ENCODE measurements at places on chromosomes 6 and 20. TPM values are rescaled to one million over a fixed set of nuclear protein-coding genes. Genes with fewer than 3 reads are reported as not detected.

Gene SLC22A16
- total RNA-seq = not detected

DNA sequence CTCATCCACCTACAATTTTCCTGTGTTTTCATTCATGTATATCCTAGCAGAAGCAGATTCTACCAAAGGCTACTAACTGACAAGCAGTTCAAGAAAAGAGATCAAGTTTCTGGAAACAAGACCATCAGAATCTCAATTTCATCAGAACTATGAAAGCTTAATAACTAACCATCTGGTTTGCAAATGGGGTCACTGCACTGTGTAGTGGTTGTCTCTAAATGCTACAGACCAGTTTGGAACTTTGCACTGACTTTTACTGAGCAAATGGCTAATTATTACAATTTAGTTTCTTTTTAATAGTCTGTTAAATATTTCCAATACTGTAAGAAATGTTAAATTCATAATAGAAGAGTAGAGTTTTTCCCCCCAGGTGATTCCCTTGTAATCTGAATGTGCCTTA, 64.5 kb downstream of the REPS1 start:
- H3K27me3 ChIP-seq = no peaks in the 10 kb centered on the region
- no peak overlapping the region for H3K4me3 ChIP-seq
- no peaks in the 10 kb centered on the region for H3K4me1 ChIP-seq
- H3K27ac ChIP-seq = no peak overlapping the region
- no peak for DNase-seq

DNA sequence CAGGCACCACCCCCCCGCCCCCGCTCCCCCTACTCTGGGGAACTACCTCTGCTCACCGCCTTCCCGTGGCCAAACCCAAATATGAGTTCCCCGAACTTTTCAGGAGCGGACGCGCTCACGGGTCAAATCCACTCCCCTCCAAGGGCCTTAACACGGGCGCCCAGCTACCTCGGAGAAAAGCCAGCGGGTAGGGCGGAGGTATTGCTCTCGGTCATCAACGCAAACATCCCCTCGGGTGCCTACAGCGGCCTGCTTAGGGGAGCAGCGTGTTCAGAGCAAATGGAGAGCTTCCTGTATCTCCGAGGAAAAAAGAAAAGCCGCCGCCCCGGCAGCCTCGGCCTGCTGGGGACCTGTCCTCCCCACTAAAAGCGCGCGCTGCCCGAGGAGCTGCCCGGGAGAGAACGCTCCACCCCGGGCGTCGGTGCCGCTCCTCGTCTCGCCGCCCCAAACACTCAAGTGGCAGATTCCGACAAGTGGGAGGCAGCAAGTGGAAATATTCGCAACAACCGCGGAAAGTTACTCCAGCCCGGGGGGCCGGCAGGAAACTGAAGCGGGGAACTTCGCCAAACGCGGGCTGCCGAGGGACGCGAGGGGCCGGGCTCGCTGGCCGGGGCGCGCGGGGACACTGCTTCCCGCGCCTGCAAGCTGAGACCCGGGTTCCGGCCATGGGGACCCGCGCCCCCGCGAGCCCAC, 699 bp downstream of the PTPRT start:
- DNase-seq = no peak
- no peak overlapping the region for H3K27ac ChIP-seq
- H3K4me3 ChIP-seq = no peak overlapping the region
- H3K4me1 ChIP-seq = peaks cover 4% of the 10 kb centered on the region
- no peaks in the 10 kb centered on the region for H3K36me3 ChIP-seq

DNA sequence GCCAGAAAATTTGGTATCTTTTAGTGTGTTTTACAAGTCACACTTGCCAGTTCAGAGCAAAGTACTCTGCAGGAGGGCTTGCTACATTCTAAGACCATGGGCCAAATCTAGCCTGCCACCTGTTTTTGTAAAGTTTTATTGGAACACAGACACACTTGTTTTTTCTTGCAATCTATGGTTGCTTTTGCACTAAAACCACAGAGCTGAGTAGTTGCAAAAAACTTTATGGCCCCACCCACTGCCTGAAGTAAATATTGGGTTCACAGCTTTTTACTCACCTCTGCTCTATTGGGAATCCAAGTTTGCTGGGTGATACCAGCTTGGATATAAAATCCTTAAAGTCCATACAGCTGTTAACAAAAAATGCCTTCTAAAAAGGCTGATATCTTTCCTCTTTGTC, 109.0 kb downstream of the ZFP64 start:
- no peaks in the 10 kb centered on the region for H3K27me3 ChIP-seq
- H3K27ac ChIP-seq = no peak overlapping the region
- peaks cover 12% of the 10 kb centered on the region for H3K4me1 ChIP-seq
- no peak for DNase-seq
- H3K36me3 ChIP-seq = peaks cover 23% of the 10 kb centered on the region

GRCh38 chr6:154447954-154448353, 62.5 kb downstream of the CNKSR3 start:
- H3K4me1 ChIP-seq = no peaks in the 10 kb centered on the region
- no peaks in the 10 kb centered on the region for H3K36me3 ChIP-seq
- H3K27me3 ChIP-seq = no peaks in the 10 kb centered on the region
- H3K27ac ChIP-seq = no peak overlapping the region
- H3K4me3 ChIP-seq = no peak overlapping the region

Gene PHACTR3
- not detected for total RNA-seq

GRCh38 chr6:11307226-11307625, 74.8 kb upstream of the NEDD9 start:
- DNase-seq = peak; percentile 37
- H3K36me3 ChIP-seq = peaks cover 56% of the 10 kb centered on the region
- H3K27ac ChIP-seq = peak overlapping the region; percentile 53
- H3K4me3 ChIP-seq = no peak overlapping the region
- peaks cover 38% of the 10 kb centered on the region for H3K4me1 ChIP-seq
- no peaks in the 10 kb centered on the region for H3K27me3 ChIP-seq

DNA sequence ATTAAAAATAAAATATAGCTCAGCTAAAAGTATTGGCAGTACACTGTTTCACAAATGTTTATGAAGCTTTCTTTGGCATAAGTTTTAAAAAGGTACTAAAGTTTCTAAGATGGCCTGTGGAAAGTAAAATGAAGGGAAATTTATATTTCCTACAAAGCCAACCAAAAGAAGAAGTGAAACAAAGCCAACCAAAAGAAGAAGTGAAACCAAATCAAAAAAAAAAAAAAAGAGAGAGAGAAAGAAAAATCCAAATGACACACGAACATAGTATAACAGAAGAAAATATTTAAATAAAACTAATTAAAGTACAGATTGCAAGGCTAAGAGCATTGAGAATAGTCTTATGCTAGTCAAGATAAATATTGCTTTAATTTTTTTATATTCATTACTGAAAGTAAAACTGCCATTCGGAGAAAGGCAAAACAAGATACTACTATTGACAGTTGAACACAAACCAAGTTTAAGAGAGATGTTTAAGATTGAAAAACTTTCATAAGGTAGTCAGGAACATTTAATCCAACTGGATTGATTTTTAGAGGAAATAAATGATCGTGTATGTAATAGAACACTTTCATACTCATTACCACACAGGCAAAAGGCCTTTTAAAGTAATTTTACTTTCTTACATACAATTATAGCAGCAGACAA, 12.8 kb upstream of the KHDRBS2 start:
- H3K27ac ChIP-seq = no peak overlapping the region
- no peaks in the 10 kb centered on the region for H3K27me3 ChIP-seq
- H3K4me1 ChIP-seq = no peaks in the 10 kb centered on the region
- DNase-seq = no peak
- H3K36me3 ChIP-seq = no peaks in the 10 kb centered on the region
- no peak overlapping the region for H3K4me3 ChIP-seq

Gene ANKRD66
- not detected for total RNA-seq

- H3K27ac ChIP-seq = no peak overlapping the region
- H3K36me3 ChIP-seq = peaks cover 1% of the 10 kb centered on the region
- H3K4me3 ChIP-seq = no peak overlapping the region
- H3K27me3 ChIP-seq = no peaks in the 10 kb centered on the region
Observed at GRCh38 chr6:139020689-139021088, 7.9 kb upstream of the ABRACL start.

Gene RAB44
- not detected for total RNA-seq

Gene BLOC1S5
- 26.2 TPM for total RNA-seq

- H3K4me3 ChIP-seq = no peak overlapping the region
- no peak for DNase-seq
- H3K27ac ChIP-seq = no peak overlapping the region
- H3K4me1 ChIP-seq = peaks cover 7% of the 10 kb centered on the region
Observed at GRCh38 chr6:119671105-119671504, 321.5 kb upstream of the MAN1A1 start.

- peaks cover 6% of the 10 kb centered on the region for H3K27me3 ChIP-seq
- no peak for DNase-seq
- H3K4me1 ChIP-seq = no peaks in the 10 kb centered on the region
- H3K36me3 ChIP-seq = no peaks in the 10 kb centered on the region
- H3K4me3 ChIP-seq = no peak overlapping the region
Observed at GRCh38 chr6:115908906-115909559, 151.7 kb downstream of the FRK start.

GRCh38 chr6:56343295-56343694, 95.9 kb upstream of the COL21A1 start:
- peaks cover 6% of the 10 kb centered on the region for H3K27me3 ChIP-seq
- H3K27ac ChIP-seq = no peak overlapping the region
- no peaks in the 10 kb centered on the region for H3K4me1 ChIP-seq
- DNase-seq = no peak
- no peaks in the 10 kb centered on the region for H3K36me3 ChIP-seq

GRCh38 chr6:149499066-149499465, 14.3 kb upstream of the ZC3H12D start:
- peak overlapping the region; percentile 82 for H3K27ac ChIP-seq
- H3K27me3 ChIP-seq = no peaks in the 10 kb centered on the region
- peaks cover 26% of the 10 kb centered on the region for H3K36me3 ChIP-seq
- no peak for DNase-seq

Gene RBBP8NL
- total RNA-seq = not detected

DNA sequence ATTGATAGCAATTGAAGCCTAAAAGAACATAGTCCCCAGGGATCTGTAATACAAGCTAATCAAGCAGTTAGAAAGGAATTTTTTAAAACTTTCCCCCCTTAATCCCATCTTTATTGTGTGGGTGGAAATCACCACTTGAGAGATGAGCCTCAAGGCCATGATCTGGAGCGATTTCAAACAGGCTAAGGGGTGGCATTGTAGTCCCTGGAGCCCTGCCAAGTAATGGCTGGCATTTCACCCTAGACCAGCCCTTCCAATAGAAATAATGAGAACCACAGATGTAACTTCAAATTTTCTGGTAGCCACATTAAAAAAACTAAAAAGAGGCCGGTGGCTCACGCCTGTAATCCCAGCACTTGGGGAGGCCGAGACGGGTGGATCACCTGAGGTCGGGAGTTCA, 46.9 kb downstream of the PRDM1 start:
- H3K4me1 ChIP-seq = peaks cover 9% of the 10 kb centered on the region
- H3K36me3 ChIP-seq = no peaks in the 10 kb centered on the region
- H3K27me3 ChIP-seq = no peaks in the 10 kb centered on the region
- no peak for DNase-seq

Gene OR2H2
- not detected for total RNA-seq

Gene DCDC2
- total RNA-seq = not detected

Gene TFB1M
- 76.6 TPM for total RNA-seq

DNA sequence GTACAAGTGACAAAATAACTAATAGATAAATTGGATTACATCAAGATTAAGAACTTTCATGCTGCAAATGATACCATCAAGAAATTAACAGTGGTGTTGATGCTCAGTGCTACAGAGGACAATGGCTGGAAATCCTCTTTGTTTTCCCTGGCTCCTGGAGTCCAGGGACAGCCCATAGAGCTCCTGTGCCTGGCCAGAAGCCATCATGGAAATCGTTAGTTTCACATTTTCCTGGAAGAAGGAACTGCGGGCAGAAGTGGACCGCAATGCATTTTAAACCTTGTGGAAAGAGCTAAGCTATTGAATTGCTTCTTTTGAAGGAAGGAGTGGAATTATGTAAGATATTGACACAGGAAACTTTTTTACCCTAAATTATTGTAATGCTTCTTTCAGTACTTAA, 276.0 kb downstream of the GJA1 start:
- H3K4me1 ChIP-seq = no peaks in the 10 kb centered on the region
- DNase-seq = no peak
- H3K36me3 ChIP-seq = no peaks in the 10 kb centered on the region

Gene NRN1
- total RNA-seq = 5.9 TPM

Gene TCF21
- total RNA-seq = not detected

DNA sequence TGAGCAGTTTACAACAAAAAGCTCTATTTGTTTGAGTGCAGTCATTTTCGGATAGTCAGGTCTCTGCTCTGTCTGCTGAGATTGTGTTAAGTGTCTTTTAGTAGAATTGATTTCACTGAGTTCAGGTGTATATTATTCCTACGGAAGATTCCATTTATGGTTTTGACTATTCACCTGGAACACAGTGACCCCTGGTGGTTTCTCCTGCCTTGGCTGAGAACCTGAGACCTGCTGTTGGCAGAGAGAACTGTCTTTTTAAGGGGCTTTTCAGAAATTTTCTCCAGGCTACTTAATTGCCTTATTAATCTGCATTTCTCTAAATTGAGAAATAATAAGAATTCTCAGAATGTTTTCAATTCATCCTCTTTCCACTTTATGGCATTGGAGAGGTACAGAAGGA, 508.0 kb downstream of the TBC1D32 start:
- no peak overlapping the region for H3K4me3 ChIP-seq
- no peaks in the 10 kb centered on the region for H3K36me3 ChIP-seq
- peak; percentile 24 for DNase-seq
- no peaks in the 10 kb centered on the region for H3K4me1 ChIP-seq

Gene ZKSCAN3
- total RNA-seq = 3.0 TPM

Data from activated CD8-positive, alpha-beta T cell treated with anti-CD3 and anti-CD28 coated beads for 36 hours (primary cell).